Memory B cell (primary cell): ENCODE measurements at places on chromosomes 1 and 21.

DNA sequence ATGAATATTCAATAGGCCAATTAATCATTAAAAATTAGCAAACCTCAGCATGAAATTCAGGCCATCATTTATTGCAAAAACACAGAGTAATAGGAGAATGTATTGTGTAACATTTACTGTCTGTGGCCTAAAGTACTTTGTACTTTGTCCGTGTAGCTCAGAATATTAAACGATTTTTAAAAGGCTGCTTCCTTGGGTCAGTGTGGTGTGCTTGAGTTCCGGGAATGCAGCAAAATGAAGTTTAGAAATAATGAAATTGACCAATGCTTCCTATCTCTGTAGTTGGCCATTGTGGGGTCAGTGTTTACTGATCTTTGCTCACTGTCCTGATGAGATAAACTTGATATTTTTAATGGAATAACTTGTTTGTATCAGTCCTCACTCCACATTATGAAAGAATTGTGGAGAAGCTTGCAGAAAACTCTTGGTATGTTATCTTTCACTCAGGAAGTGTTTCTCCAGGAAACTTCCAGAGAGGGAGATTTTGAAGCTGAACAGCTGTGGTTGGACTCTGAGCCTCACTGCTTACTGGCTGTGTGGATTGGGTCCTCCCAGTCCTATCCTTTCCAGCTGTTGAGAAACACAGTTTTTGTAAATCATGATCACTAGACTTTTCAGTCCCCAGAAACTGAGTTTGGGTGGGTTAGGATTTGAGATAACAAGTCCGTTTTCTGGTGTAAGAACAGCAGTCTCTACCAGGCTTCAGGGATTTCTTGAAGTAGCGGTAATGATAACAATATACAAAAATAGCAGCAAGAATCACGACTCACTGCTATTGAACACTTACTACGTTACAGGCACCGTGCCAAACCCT is 19.2 kb upstream of the MTARC1 start:
- DNase-seq = no peak

DNA sequence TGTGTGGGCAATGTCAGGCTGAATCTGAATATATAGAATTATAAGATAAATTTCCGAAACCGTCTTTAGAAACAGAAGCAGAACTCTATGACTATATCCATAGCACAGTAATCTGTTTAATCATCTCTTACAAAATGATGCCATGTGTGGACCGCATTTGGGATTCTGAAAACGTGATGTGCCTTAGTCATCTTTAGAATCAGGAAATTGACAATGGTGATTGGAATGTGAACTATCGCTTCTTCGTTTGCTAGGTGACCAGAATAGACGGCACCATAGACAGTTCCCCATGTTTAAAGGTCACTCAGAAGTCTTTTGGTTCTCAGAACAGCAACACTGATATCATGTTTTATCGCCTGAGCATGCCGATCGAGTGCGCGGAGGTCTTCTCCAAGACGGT is 300.3 kb downstream of the ZP4 start:
- no peak for DNase-seq

- DNase-seq = peak; percentile 36
Observed at GRCh38 chr21:25385911-25386474, 221.3 kb downstream of the MRPL39 start.

DNA sequence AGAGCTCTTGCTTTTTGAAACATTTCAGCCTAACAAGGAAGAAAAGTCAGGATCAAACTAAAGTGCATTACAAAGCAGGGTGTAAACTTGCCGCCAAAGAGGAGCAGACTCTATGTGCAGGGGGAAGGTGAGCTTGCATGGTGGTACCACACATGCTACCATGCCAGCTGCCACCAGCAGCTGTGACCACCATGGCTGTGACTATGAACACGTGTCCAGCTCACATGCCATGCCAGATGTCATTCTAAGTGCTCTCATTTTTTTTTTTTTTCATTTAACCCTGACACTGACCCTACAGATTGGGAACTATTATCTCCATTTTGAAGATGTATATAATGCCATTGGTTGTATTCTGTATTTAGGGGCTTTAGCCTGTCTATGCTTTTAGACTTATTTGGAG is 79.0 kb downstream of the PCP4 start:
- DNase-seq = no peak

DNA sequence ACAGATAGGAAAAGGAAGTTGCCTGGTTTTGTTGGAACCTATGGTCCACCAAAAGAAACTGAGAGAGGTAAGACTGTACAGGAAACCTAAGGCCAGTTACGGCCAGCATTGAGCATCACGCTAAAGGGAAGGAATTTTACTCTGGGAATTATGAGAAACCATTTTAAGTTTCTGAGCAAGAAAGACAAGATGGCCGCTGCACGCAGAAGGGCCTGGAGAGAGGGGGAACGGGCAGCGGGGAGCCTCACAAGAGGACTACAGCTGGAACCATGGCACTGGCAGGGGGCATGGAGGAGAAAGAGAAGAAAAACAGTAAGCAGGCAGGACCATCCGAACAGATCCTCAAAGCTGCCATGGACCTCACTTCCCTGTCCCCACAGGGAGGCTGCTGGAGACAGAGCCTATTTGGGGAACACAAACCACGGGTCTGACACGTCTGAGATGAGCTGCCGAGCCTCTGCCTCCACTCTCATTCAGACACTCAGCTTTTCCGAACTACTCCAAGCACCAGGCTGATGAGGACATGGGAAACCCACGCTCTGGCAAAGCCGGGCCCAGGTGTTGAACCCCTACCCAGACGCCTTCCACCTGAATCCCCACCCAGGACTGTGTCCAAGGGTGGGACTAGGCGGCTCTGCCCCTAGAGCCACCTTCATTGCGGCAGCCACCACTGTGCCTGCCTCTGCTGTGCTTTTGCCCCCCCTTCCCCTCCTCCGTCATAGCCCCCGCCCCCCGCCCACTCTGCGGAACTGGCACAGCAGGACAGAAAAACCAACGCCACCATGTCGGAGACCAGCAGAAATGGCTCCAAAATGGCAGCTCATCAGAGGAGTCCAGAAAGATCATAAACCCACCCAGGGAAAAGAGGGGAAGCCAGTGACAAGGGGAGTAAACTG is 69.0 kb downstream of the CD46 start:
- no peak for DNase-seq

DNA sequence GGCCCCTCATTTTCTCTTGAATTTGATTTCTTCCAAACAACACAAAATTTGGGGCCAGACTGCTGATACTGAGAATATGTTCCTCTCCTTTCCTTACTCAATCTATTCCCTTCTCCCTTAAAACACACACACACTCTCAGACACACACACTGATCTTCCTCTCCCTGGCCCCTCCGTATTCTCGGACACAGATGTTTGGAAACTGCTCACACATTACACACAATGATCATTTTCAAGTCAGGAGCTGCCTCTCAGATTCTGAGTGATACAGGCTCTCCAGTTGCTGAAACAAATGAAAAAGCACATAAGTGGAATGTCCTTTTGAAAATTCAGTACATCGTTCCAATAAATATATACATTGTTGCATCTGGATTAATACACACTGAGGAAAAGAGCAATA is 161.3 kb downstream of the CLEC20A start:
- no peak for DNase-seq

GRCh38 chr1:18965206-18966173 is 9.0 kb upstream of the IFFO2 start:
- no peak for DNase-seq

DNA sequence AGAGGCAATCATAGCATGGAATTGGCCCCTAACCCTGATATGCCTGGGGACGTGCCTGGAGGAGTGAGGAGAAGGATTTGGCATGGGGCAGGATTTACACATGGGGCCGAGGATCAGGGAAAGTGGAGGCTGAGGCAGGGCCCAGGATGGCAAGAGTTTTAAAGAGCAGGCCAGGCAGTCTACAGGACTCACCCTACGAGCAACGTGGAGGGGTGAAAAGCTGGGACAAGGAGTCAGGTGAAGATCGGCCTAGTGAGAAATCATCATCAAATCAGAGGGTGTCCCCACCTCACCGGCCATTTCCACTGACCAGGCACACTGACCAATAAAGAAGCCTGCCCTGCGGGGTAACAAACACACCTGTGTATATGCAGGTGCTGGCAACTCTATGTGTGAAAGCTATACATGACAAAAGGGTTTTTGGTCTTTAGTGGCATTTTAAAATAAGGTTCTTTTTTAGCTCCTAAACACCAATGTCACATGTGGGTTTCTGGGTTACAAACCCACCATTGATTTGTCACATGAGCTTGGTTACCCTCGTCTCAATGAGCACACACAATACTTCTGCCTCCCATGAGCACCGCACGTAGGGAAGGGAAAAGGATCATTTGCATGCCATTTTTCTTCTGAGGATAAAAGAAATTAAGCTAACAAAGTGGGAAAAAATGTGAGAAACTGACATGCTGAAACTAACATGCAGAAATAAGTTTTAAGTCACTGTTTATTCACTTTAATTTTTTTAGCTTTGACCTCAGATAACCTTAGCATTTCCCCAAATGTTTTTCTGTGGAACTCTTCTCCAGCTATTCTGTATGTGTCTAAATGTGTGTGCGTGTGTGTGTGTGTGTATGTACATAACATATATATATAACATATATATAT is 168.1 kb upstream of the EDN2 start:
- no peak for DNase-seq

DNA sequence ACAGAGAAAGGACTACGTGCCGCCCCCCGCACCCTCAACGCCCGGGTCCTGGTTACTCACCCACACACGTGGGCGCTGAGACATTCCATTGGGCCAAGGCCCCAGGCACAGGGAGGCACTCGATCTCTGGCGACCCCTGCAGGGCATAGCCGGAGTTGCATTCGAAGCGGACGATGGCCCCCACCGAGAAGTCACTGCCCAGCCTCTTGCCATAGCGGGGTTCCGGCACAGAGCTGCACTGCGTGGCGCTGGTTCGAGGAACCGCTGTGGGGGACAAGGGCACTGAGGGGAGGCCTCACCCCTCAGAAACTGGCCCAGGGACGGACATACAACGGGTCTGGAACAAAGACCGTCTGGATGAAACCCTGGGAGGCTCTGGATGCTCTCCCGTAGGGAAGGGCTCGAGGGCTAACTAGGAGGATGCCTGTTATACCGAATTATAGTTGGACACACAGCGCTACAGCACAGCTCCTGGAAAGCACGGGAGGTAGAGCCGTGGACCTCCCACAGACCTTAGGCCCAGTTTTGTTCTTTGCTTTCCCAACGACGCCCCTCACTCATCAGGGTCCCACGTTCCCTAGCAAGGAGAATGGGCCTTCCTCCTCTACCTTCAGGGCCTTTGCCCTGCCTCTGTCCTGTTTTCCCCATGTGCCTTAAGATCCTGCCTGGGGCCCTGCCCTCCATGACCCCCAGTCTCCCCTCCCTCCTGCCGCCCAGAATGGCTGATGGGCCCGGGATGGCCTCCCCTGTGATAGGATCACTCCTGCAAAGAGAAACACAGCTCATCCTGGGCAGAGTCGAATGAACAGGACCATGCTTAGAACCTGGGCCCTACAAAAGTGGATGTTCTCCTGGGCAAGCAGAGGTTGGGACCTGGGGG is 152.8 kb downstream of the ZSCAN20 start:
- no peak for DNase-seq

DNA sequence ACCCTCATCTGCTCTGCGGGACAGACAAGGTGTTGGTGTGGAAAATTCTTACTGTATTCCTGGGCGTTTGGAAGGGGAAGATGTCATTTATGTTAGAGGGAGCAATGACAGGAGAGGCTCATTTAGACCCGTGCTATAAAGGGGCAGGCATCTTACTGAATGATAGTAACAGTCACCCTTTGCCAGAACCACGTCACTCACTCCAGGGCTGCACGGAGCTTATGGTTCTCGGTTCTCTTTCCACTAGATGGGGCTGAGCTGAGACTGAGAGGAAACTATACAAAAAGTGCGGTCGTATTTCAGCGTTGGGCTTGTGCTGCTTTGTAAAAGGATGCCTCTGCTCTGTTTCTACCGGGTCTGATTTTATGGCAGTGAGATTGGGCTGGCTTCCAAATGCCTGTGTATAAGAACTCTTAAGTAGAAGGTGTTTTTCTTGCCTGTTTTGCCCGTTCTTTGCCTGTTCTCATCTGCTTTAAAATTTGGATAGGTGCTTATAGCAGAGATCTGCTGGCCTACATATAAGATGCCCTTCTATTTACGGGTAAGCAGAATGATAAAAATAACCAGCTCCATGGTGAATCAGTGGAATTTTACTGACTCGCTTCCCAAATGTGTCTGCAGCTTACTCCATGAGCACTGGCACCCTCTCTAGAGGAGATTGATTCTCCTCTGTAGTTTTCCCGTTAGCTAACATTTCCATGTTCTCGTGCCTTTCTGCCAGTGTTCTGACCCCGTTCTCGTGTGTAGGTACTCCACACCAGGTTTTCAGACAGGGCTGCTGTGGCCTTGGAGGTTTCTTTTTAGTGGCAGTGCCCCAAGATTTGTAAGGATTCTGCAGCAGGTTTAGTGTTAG is 55.9 kb downstream of the MRPS6 start:
- no peak for DNase-seq

DNA sequence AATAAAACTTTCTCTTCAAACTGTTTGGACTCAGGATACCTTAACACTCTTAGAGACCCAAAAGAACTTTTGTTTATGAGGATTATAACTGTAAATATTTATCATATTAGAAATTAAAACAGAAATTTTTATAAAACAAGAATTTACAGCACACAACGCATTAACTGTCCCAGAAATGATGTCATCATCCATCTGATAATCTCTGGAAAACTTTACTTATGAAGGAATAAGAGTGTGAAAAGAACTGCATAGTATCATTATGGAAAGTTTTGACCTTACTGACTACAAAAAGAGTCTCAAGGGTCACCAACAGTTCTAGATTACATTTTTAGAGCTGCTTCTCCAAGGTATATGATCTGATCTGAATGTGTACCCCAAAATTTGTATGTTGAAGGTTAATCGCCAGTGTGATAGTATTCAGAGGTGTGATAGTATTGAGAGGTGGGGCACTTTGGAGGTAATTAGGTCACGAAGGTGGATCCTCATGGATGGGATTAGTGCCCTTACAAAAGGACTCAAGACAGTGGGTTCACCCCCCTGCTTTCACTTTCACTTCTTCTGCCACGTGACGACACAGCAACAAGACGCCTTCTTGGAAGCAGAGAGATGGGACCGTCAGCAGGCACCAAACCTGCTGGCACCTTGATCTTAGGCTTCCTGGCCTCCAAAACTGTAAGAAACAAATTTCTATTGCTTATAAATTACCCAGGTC is 95.7 kb upstream of the NR5A2 start:
- DNase-seq = no peak

GRCh38 chr1:118104951-118105350 is 80.1 kb downstream of the SPAG17 start:
- DNase-seq = no peak

- no peak for DNase-seq
Observed at GRCh38 chr1:87300628-87301027, 28.1 kb upstream of the LMO4 start.

DNA sequence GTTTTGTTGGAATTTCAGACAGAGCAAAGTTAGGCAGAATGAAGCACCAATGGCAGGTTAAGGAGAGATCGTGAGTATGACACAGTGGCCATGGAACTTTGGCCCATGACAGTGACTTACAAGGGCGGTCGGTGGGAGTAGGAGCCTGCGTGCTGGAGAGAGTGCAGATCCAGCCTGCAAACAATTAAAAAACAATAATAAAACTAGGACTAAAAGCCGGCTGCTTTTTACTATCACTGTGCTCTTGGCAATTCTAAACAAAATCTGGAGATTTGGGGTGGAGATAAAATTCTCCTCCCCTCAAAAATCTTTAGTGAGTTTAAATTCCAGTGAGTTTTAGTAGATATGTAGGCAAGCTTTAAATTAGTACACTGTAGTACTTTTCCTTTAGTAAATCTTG is 96.9 kb downstream of the DHRS3 start:
- no peak for DNase-seq

GRCh38 chr1:205041998-205042910 is 758 bp upstream of the CNTN2 start:
- DNase-seq = no peak
